Fibroblast of skin of left biceps (primary cell): ENCODE measurements at places on chromosomes 2 and 18.

DNA sequence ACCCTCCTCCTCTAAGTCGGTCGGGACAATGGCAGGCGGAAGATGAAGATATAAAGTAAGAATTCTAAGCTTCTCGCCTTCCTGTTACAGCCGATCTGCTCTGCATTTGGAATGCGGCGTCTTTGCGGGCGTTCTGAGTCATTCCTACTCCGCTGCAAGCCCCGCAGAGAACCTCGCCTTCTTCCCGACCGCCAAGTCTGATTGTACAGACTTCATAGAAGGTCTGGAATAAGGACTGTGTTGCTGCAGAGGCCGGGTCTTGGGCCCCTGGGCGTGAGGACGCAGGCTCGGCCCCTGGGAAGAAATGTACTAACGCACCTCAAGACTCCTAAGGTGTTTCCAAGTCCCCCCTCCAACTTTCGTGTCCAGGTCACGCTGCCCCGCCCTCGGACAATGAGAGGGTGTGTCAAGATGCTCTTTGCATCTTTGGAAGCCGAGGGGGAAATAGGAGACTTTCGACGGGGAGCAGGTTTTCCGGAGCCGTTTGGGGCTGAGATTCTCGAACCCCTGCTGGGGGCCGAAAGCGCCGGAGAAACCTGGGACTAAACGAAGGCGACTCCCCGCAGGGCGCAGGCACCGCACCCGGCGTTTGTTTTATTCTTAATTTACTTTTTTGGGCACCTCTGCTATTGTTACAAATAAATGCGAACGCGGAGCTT, 12.7 kb upstream of the PAX3 start:
- no peak for DNase-seq

- DNase-seq: no peak
These were observed 13.9 kb upstream of the SMCHD1 start for GRCh38 chr18:2641638-2642037.

DNA sequence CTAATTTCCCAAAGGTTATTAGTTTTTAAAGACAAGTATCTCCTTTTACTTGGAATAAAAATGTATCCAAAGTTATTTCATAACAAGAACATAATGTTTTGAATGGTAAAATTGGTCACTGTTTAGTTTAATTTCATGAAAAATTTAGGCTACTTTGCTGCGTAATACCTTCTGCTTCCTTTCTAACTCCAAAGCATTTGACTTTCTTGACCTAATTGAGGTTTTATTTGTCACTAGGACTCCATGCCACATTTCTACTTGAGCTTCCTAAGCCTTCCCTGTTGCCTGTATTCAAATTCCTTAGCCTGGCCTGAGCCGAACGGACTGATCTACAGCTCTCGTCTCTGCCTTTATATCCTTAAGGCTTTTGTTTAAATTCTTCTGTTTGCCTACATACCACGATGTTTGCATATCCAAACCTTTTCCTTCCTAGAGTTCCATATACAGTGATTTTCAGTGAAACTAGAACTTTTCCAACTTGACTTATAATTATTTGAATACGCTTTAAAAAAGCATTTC, 25.1 kb downstream of the ARMC9 start:
- DNase-seq: no peak

DNA sequence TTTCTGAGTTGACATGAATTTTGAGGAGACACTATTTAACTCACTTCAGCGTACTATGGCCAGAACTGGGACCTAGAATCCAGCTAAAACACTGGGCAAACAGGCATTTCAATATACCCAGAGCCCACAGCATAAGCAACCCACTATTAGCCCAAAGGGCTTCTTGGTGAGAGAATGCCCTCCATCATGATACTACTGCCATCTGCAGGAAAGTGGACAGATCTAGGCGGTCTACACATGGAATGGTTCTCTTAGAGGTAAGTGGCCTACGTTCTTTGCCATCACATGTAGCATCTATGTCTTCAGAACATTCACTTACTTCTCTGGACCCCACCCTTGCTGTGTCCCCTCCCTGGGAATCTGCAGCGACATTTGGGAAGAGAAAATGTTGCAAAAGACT, 181.3 kb upstream of the LINC00305 start:
- no peak for DNase-seq

GRCh38 chr2:239895669-239896068, 129.5 kb downstream of the NDUFA10 start:
- DNase-seq: no peak

DNA sequence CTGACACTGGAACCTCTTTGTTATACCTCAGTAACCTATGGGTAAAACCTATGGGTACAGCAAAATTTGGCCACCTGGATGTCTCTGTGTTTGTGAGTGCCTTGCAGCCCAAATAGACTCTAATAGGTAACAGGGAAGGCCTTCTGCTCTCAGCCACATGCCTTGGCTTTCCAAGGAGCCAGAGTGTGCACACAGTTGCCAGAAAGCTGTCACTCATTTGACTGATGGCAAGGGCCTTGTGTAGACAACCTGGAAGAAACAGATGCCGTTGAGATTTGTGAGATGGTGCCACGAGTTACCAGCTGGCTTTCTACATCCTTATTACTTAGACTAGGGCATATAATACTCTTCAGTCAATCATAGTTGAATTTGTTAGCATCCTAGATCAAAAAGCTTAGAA, 90.1 kb upstream of the RAB12 start:
- no peak for DNase-seq

GRCh38 chr2:43169987-43170386, 56.4 kb downstream of the ZFP36L2 start:
- no peak for DNase-seq

DNA sequence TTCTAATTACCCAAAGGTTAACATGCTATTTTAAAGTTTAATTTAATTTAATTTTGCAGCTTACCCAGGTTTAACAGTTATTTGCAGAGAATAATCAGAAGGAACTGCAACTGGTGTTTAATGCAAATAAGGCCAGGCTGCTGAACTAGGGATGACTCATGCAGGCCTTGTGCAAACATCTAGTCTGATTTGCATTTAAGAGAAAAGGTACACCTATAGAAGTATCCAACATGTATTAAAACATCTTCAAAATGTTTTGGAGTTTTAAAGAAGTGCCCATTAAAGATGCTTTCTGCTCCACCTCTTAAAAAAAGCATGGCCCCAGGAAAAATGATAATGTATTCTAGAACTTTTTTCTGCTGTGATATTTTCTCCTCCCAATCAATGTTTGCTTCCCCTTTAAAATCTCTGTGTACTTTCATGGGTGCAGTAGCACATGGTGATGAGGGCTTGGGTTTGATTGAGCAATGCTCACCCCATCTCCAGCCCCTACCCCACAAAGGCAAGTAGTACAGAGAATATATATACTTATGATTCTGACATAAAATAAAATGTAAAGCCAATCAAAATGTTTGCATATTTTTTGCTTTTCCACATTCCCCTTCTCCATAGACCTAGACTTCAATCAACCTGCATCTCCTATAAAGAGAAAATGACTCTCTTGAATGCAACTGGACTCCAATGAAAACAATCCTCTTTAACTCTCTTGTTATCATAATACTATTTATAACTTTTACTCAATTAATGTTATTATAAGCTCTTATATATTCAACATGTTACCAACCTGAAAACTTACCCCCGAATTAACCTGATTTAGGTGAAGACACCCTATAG, 54.1 kb downstream of the ATP8B1 start:
- DNase-seq: no peak
